ENCODE measurements at places on chromosomes 2 and 18.

- DNase-seq: no peak
Observed at GRCh38 chr18:45606007-45606406, 9.3 kb upstream of the SLC14A2 start.

- peak; percentile 82 for DNase-seq
Observed at GRCh38 chr18:32552421-32553030, 81.8 kb upstream of the GAREM1 start.

- DNase-seq: no peak
Observed at GRCh38 chr2:29392774-29393173, 277.6 kb downstream of the CLIP4 start.

DNA sequence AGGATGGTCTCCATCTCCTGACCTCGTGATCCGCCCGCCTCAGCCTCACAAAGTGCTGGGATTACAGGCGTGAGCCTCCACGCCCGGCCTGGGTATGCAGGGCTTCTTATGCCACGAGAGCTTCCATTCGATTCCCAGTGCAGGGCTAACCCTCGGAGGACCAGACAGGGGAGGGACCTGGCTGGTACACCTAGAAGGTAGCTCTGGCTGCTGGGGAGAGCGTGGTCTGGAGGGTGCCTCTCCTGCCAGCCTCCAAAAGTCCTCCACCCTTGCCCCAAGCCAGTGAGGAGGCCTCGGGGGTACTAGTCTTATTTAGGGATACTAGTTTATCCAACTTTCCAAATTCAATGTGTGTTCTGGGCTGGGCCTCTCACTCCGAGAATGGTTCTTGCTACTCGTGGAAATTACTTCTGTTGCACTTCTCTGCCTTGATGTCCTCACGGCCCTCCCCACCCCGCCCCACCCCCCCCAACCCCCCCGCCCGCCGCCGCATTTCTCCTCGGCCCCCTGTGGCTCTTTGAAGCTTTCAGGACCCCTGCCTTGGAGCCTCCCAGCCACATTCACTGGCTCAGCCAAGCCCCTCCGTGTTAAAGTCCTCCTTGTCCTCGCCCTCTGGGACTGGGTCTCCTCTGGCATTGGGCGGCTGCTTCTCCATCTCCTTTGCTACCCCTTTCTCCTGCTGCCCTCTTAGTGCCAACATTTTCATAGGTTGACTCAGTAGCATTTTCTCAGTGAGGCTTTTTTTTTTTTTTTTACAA lies 143.0 kb upstream of the EPAS1 start:
- DNase-seq: no peak

DNA sequence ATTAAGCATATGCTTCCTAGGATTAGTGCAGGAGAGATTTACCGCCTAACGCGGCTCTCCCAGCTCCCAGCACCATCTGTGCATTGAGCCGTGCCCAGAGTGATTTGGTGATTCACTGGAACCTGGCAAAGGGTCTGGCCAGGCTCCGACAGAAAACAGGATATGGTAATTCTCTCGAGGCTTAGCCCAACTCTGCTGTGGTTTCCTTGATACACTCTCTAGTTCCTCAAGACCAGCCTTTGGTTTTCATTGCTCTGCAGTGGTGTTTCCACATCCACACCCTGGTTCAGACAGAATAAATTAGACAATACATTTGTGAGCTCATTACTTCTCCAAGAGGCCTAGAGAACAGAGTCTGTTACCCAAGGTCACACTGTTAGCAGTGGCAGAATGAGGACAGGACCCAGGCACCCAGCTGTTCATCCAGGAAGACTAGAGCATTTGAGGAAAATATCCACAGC lies 23.0 kb upstream of the SMAD2 start:
- peak; percentile 29 for DNase-seq

- peak; percentile 11 for DNase-seq
Observed at GRCh38 chr2:120391911-120392665, 46.2 kb downstream of the INHBB start.

- no peak for DNase-seq
Observed at GRCh38 chr2:38192976-38193375, 117.0 kb upstream of the CYP1B1 start.

- DNase-seq: no peak
Observed at GRCh38 chr2:201796478-201796865, 9.9 kb upstream of the CDK15 start.

DNA sequence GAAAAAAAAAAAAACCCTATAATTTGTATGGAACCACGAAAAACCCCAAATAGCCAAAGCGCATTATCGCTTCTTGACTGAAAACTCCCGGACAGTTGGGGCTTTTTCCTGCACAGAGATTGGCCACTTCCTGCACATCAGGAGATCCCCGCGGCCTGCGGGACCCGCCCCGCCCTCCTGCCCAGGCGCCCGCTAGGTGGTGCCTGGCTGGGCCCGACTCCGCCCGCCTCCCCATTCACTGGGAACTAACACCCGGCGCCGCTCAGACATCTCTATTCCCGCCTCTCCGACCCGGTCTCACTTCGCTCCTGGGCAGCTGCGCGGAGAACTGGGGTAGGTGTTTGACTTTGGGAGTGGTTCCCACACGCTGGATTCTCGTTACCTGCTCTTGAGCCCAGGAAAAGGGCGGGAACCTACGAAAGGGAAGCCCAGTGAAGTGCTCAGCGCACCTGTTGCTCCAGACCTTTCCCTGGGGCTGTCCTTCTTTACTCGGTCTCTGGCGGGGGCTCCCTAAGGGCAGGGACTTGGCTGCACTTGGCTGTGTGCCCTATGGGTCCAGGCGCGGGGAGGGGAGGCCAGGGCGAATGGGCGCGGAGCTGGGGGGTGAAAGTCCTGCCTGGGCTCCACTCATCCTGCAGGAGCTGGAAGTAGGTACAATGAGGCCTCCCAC lies at the start of gene HMSD:
TSS of gene HMSD (plus strand) at position 234 of the 670 bp plus-strand sequence. CDS start 4,155 bp downstream, outside the sequence.
- peak; percentile 61 for DNase-seq

DNA sequence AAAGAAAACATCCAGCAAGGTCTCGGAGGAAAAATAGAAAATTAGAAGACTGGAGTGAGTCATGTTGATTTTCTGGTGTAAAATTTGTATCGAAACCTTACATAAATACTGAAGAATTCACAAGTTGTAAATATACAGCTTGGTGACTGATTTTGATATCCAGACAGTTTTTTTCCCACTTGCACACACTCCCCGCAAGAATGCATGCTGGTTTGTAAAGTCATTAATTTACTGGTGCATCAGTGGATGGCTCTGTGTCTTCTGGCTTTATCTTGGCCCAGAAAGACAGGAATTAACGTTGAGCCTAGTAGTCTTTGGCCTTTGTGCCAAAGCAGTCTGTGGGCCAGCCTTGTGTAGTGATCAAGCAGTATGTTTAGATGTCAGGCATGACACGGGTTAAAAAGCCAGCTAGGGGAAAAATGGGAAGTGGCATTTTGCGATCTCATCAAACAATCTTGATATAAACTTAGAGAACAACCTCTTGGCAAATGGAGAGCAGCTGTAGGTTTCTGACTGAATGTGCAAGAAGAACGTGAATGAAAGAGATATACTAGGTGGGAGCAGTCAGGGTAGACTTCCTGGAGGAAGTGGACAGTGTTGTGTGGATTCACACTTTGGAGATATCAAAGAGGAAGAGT lies 22.7 kb upstream of the CASP8 start:
- DNase-seq: no peak

DNA sequence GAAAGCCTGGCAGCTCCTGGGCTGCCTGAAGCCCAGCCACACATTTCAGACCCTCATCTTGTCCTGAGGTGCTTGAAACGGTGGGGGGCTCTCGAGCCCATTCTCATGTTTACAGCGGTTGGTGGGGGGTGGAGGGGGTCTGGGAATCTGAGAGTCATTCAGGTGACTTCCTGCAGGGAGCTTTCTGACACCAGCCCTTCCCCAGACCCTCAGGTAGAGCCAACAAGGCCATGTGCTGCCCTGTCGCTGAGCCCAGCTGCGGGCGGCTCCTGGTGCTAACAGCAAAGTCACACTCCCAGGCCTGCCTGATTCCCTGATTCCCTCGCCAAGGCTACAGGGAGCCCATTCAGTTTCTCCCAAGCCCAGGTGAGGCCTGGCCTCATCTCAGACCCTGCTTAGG lies 324.9 kb upstream of the MEX3C start:
- DNase-seq: no peak

DNA sequence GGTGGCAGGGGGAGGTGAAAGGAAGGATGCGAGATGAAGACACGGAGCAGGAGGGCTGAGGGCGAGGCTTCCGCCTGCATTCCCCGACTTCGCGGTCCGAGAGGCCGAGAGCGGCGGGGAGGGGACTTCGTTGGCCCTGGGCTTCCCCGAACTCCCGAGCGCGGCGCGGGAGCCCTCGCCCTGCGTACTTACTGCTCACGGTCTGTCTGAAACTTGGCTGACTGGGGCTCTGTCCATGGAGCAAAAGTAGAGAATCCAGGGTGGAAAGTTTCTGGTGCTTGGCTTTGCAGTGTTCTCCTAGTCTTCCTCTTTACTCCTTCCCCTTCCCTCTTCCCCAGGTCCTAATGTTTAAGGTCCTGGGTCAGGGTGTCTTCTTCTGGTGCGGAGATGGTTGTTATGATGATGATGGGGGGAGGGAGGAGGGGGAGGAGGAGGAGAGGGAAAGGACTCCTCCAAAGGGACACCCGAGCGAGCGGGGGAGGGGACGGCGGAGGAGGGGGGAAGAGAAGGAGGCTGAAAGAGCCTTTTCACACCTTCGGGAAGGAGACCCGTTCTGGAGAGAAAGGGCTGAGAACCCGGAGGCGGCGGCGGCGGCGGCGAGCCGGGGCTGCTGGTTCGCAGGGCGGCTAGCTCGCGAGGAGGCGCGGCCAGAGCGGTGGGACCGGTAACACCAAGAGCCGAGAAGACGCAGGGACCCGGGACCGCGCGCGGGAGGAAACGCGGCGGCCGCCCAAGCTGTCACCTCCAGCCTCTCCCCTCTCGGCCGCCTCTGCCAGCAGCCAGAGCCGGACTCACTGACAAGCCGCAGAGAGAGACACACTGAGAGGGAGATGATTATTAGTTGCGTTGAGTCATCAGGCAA lies at the start of gene SATB2:
TSS of gene SATB2 (minus strand) at position 793 of the 862 bp plus-strand sequence. CDS start 1,902 bp downstream, outside the sequence.
- no peak for DNase-seq

- no peak for DNase-seq
Observed at GRCh38 chr18:14092625-14093306, 39.5 kb downstream of the ZNF519 start.

- DNase-seq: no peak
Observed at GRCh38 chr18:25510096-25510495, 158.1 kb upstream of the ZNF521 start.

- DNase-seq: peak; percentile 85
Observed at GRCh38 chr2:231680285-231680991, 27.9 kb upstream of the PTMA start.

DNA sequence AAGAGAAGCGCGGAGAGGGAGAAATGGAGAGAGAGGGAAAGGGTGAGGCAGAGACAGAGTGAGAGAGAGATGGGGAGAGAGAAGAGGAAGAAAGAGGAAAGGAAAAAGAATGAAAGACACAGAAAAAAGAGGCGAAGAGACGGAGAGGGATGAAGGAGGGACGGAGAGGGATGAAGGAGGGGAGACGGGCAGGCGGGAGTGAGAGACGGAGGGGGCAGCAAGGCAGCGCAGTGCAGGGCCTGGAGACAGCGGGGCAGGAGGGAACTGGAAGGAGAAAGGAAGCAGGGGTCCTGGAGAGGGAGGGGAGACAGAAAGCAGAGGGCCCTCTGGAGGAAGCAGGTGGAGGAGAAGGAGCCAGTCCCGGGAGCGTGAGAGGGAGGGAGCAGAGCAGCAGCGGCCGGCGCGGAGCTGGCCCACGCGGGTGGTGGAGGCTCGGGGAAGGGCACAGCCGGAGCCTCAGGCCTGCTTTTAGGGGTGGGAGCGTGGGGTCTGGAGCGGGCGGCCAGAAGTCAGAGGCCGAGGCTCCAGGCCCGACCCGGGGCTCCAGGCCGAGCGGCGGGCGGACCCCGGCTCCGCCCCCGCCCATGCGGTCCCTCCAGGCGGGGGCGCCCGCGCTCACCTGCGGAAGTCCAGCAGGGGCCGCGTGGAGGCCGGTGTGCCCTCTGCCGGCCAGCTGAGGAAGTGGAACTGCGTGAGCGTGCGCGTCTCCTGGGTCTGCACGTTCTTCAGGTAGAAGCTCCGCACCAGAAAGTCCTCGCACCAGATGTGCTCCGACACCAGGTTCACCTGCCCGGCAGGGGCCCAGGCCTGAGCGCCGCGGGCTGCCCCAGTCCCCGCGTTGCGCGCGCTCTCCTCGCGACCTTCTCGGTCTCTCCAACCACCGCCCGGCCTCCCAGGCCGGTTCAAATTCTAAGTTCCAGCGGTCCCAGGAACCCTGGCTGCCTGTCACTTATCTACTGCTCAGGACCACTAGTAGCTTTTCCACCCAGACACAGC lies 14.5 kb downstream of the PTPRN start:
- DNase-seq: peak; percentile 97

DNA sequence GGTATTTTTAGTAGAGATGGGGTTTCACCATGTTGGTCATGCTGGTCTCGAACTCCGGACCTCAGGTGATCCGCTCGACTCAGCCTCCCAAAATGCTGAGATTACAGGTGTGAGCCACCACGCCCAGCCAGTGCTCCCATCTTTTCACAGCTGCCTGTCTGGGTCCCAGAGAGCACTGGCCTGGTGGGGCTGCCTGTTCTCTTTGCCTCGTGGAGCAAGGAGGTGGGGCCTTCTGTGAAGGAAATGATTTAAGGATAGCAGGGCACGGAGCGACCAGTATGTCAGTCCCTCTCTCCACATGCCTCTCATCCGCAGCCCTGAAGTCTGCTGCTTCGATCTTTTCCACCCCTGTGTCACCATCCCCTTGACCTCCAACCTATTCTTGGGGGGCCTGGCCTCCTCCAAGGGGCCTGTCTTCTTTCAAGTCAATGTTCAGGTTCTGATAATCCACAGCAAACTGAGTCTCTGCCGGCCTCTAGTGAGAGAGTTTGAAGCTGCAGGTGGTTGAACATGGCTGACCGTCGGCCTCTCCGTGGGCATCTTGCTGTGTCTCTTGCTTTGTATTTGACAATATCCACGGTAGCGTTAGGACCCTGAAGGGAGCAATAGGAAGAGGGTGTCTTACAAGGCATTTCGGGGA lies 28.2 kb upstream of the GIGYF2 start:
- DNase-seq: peak; percentile 28

DNA sequence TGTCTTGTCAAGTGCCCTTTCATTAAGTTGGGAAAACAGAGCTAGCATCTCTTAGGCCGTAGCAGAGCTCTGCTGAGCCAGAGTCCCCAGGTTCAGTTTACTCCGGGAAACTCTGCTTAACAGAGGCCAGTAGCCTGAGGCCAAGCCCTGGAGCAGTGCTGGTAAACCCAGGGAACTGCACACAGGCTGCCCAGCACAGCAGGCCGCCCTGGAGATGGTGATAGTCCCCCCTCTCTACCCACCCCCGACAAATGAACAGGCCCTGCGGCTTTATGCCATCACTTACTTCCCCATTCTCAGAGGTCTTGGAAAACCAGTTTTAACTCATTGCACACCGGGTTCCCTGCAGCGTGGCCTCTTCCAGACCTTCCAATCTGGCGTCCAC lies 3.5 kb downstream of the CNNM4 start:
- DNase-seq: peak; percentile 65

- no peak for DNase-seq
Observed at GRCh38 chr2:197251576-197251975, 59.0 kb downstream of the ANKRD44 start.

DNA sequence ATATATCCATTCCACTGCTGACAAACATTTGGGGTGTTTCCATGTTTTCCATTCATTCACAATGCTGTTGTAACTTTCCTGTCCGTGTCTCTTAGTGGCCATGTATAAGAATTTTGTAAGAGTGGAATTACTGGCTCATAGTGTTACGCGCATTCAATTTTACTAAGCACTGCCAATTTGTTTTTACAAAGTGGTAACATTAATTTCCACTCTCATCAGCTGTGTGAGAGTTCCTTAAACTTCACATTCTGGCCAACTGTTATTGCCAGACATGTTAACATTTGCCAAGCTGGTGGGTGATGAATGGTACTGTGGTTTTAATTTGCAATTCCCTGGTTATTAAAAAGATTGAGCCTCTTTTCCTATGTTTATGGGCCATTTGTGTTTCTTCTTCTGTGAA lies 134.2 kb downstream of the DTNB start:
- DNase-seq: no peak
